ENCODE measurements at places on chromosomes 16 and 17. TPM values are rescaled to one million over a fixed set of nuclear protein-coding genes. Genes with fewer than 3 reads are reported as not detected.

The CX3CL1 gene
- total RNA-seq, result 14.2 TPM

The CD300LD gene
- total RNA-seq, result not detected

The CDH13 gene
- 111 TPM for total RNA-seq

The EVPLL gene
- total RNA-seq, result not detected

The PPP1R27 gene
- total RNA-seq, result not detected

The PPL gene
- total RNA-seq, result 5.2 TPM

The ITGAL gene
- 4.8 TPM for total RNA-seq

The TBC1D28 gene
- total RNA-seq, result not detected

The HOXB1 gene
- not detected for total RNA-seq

The CTRB1 gene
- total RNA-seq, result 0.62 TPM

The STXBP4 gene
- total RNA-seq, result 8.9 TPM

The GAS2L2 gene
- 0.19 TPM for total RNA-seq

The KRTAP9-4 gene
- total RNA-seq, result not detected

The CES5A gene
- total RNA-seq, result 0.22 TPM

The ACAP1 gene
- 26.4 TPM for total RNA-seq

The NEUROD2 gene
- total RNA-seq, result not detected

The PTX4 gene
- total RNA-seq, result 0.28 TPM

The ALDH3A1 gene
- total RNA-seq, result 0.20 TPM

The NACA2 gene
- total RNA-seq, result not detected

Measured in right cardiac atrium (tissue), 5 donors.